ENCODE measurements at places on chromosomes 6 and 20. TPM values are rescaled to one million over a fixed set of nuclear protein-coding genes. Genes with fewer than 3 reads are reported as not detected.

DNA sequence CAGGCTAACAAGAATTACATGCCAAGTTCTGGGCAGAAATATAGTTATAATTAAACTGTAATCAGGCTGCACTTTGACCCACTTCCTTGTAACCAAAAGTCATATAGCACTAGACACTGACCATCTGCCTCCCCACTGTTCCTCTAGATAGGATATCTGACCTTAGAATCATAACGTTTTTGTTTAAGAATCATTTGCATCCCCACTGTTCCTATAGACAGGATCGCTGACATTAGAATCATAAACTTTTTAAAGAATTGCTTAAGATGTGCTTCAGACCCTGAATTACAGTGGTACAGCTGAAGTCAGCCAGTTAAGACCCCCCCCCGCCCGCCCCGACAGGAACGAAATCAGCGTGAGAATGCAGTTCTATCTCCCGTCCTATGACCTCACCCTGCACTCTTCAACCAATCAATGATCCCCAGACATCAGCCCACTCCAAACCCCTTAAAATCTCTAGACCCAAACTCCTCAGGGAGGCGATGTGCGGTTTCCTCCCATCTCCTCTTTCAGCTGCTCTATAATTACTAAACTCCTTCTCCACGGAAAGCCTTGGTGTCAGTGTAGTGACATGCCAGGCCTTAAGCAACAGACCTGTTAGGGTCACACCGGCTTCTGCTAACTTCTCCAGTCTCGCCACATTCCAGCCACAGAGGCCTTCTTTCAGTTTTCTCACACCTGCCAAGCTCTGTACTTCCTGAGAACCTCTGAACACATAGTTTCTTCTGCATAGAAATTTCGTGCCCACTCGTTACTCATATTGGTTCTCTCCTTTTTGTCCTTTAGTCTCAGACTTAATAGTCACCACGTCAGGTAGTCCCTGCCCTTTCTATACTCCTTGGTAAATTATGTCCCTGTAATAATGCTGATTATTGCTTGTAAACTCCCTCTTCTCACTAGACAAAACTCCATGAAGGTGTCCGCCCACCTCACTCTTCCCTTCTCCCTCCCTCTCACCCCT, 93.5 kb downstream of the DTNBP1 start:
- no peak overlapping the region for H3K27ac ChIP-seq
- H3K36me3 ChIP-seq, result 0 out of 2 replicates have a peak, but pooled peaks cover 1% of the 10 kb centered on the region
- no peaks in the 10 kb centered on the region for H3K4me1 ChIP-seq
- no peak overlapping the region for H3K4me3 ChIP-seq
- H3K27me3 ChIP-seq, result no peaks in the 10 kb centered on the region
- no peak for DNase-seq

DNA sequence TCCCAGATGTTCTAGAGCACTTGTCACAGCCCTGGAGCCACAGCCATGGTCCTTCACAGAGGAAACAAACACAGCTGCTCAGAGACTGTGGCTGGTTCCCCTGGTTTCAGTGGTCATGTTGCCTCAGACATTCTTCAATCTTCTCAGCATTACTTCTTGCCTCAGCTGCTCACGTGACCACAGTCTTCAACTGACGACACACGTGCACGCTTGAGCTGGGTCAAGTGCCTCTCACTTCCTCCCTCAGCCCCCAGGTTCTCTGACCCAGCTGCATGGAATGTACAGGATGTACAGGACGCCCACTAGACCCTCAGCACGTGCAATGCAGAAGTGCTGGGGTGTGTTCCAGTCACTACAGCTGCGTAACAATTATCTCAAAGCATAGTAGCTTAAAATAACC, 159.8 kb upstream of the GGTLC1 start:
- H3K27ac ChIP-seq, result no peak overlapping the region
- DNase-seq, result no peak
- H3K27me3 ChIP-seq, result no peaks in the 10 kb centered on the region
- H3K36me3 ChIP-seq, result no peaks in the 10 kb centered on the region
- no peak overlapping the region for H3K4me3 ChIP-seq

DNA sequence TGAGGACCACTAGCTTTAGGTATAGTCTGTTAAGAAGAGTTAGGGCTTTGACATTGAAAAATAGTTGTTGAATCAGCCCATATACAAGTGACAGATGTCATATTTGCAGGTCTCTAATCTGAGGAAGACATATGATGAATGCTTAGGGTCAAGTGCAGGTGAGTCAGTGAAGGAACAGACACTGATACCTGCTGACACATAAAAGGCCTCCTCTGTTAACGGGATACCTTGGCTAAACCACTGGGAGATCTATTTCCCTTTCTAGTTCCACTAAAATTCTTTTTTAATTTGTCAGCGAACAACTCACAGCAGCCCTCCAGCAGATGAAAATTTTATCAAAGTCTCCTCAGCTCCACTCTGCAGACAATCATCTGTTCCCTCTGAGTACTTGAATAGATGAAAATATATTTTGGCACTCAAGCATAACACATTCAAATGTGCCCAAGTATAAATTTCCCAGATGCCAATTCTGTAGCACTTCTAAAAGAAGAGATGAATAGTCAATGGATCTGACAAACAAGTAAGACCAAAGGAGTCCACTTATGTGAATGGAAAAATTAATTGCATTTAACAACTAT, 154.0 kb downstream of the KIF16B start:
- peaks cover 7% of the 10 kb centered on the region for H3K36me3 ChIP-seq
- no peaks in the 10 kb centered on the region for H3K4me1 ChIP-seq
- H3K27ac ChIP-seq, result no peak overlapping the region
- no peaks in the 10 kb centered on the region for H3K27me3 ChIP-seq

GRCh38 chr6:133171989-133172604, 69.1 kb upstream of the EYA4 start:
- H3K27me3 ChIP-seq, result no peaks in the 10 kb centered on the region
- no peaks in the 10 kb centered on the region for H3K36me3 ChIP-seq
- H3K4me3 ChIP-seq, result no peak overlapping the region
- no peak overlapping the region for H3K27ac ChIP-seq
- DNase-seq, result no peak
- no peaks in the 10 kb centered on the region for H3K4me1 ChIP-seq

GRCh38 chr20:17633221-17633849, 48.7 kb downstream of the RRBP1 start:
- H3K4me3 ChIP-seq, result no peak overlapping the region
- no peak overlapping the region for H3K27ac ChIP-seq
- peaks cover 100% of the 10 kb centered on the region for H3K36me3 ChIP-seq
- H3K4me1 ChIP-seq, result no peaks in the 10 kb centered on the region
- H3K27me3 ChIP-seq, result no peaks in the 10 kb centered on the region
- no peak for DNase-seq

- H3K4me1 ChIP-seq, result no peaks in the 10 kb centered on the region
- DNase-seq, result no peak
- H3K4me3 ChIP-seq, result no peak overlapping the region
- no peaks in the 10 kb centered on the region for H3K36me3 ChIP-seq
These were observed 114.1 kb upstream of the RREB1 start for GRCh38 chr6:6993503-6994237.

- H3K4me3 ChIP-seq, result no peak overlapping the region
- no peak overlapping the region for H3K27ac ChIP-seq
- H3K36me3 ChIP-seq, result no peaks in the 10 kb centered on the region
- DNase-seq, result no peak
These were observed 150.8 kb downstream of the ASCC3 start for GRCh38 chr6:100730001-100730980.

TINAG gene
- not detected for total RNA-seq

DUSP15 gene
- not detected for total RNA-seq

Data from IMR-90 (cell line).